ENCODE measurements at places on chromosomes 6 and 20. TPM values are rescaled to one million over a fixed set of nuclear protein-coding genes. Genes with fewer than 3 reads are reported as not detected.

The PTK7 gene
- 0.76 TPM for polyA plus RNA-seq

The PPP1R14C gene
- polyA plus RNA-seq, result not detected

The COL21A1 gene
- polyA plus RNA-seq, result 0.48 TPM

The HLA-DQA2 gene
- polyA plus RNA-seq, result 0.32 TPM

The EBF4 gene
- polyA plus RNA-seq, result 2.6 TPM

The NKAIN4 gene
- not detected for polyA plus RNA-seq

The SLC17A2 gene
- polyA plus RNA-seq, result 26.2 TPM

The CPNE5 gene
- 0.24 TPM for polyA plus RNA-seq

The HCK gene
- polyA plus RNA-seq, result 7.7 TPM

The CTCFL gene
- not detected for polyA plus RNA-seq

GRCh38 chr6:23775127-23775526 lies 350.9 kb upstream of the NRSN1 start:
- no peak overlapping the region for H3K27ac ChIP-seq
- no peaks in the 10 kb centered on the region for H3K36me3 ChIP-seq
- DNase-seq, result no peak
- no peaks in the 10 kb centered on the region for H3K27me3 ChIP-seq
- no peaks in the 10 kb centered on the region for H3K4me1 ChIP-seq

- peak overlapping the region; percentile 22 for H3K27ac ChIP-seq
- peaks cover 6% of the 10 kb centered on the region for H3K36me3 ChIP-seq
- no peaks in the 10 kb centered on the region for H3K27me3 ChIP-seq
- no peak for DNase-seq
- peaks cover 14% of the 10 kb centered on the region for H3K4me1 ChIP-seq
These were observed 2.6 kb downstream of the CST3 start for GRCh38 chr20:23634985-23635767.

DNA sequence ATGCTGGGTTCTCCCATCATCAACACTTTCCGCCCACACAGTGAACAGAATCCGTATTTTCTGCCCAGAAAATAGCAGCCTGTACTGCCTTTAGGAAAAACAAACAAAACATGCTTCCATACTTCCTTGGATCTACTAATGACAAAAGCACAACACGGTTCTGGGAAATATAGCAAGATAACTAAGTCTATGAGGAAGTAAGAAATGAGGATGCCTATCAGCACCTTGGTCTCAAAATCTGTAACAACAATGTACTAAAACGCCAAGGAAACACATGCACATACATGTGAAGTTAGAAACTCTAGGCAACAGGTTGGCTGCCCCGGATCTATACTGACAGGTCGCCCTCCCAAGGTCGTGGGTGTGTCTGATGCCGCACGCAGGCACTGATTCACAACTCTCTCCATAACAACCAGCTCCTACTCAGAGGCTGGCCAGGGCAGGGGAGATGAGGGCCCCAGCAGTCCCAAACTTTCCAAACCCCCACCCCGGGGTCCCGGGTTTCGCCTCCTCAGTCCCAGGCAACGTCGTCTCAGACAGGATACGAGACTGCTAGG lies 710 bp downstream of the BTBD9 start:
- H3K27me3 ChIP-seq, result no peaks in the 10 kb centered on the region
- no peaks in the 10 kb centered on the region for H3K36me3 ChIP-seq
- peaks cover 24% of the 10 kb centered on the region for H3K4me1 ChIP-seq
- peak overlapping the region; percentile 97 for H3K4me3 ChIP-seq
- DNase-seq, result no peak

GRCh38 chr6:46799657-46800056 lies 6.5 kb downstream of the MEP1A start:
- no peak for DNase-seq
- H3K36me3 ChIP-seq, result no peaks in the 10 kb centered on the region
- H3K27me3 ChIP-seq, result no peaks in the 10 kb centered on the region
- H3K4me3 ChIP-seq, result no peak overlapping the region

DNA sequence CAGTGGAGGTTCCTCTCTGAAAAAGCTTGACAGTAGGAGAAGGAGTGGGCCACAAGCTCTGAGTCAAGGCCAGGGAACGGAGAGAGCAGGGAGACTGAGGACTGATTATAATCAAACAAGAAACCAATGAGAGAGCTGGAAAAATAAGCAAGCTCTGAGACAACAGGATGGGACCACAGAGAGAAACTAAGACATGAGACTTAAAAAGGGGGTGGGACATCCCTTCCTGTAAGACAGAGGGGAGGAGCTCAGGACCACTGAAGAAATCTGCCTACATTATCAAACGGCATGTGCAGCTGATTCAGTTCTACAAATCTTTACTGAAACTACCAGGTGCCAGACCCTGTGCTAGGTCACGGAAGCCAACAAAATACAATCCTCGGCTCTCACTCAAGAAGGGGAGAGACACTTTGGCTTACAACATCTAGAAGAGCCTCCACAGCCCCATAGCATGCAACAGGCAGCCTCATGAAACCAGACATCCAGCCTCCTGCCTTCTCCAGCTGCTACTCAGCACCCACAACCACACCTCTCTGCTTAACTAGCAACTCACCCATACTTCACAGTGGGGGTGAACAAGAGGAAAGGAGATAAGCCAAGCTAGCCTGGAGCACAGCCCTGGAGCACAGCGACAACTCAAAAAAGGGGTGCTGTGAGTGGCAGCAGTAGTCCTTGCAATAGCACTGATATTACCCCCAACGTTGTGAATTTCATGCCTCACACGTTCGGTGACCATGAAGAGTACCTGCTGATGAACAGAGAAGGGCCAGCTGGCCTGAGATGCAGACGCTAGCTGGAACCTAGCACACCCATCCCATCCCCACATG lies 39.1 kb upstream of the ANKRD60 start:
- no peak for DNase-seq
- no peaks in the 10 kb centered on the region for H3K4me1 ChIP-seq
- H3K36me3 ChIP-seq, result no peaks in the 10 kb centered on the region
- H3K27ac ChIP-seq, result no peak overlapping the region

DNA sequence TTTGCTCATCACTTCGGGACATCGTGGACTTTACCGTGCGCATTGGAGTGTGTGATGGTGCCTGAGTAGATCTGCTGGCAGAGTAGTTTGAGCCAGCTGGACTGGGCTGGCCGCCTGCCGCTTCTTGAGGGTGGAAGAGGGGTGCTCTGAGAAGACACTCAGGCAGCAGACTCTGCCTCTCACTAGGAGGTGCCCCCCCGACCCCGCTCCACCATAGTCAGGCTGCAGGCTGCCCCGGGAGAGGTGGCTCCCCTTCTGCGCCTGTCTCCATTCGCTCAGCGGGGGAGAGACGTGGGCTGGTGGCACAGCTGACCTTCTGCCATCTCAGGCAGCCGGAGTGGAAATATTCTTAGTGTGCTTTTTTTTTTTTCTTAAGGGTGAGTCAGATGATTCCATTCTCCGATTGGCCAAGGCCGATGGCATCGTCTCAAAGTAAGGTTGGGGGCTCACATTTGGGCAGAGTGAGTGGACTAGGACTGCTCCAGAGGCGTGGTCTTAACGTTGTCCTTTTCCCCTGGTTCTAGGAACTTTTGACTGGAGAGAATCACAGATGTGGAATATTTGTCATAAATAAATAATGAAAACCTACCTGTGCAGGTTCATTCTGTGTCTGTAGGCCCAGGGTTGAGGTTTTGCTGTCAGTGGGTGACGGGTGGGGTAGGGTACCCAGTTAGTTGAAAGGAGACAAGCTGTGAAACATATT lies 1.2 kb downstream of the RPS21 start:
- no peak overlapping the region for H3K27ac ChIP-seq
- H3K4me1 ChIP-seq, result peaks cover 8% of the 10 kb centered on the region
- no peaks in the 10 kb centered on the region for H3K36me3 ChIP-seq
- no peak for DNase-seq
- H3K4me3 ChIP-seq, result peak overlapping the region; percentile 85
- no peaks in the 10 kb centered on the region for H3K27me3 ChIP-seq

DNA sequence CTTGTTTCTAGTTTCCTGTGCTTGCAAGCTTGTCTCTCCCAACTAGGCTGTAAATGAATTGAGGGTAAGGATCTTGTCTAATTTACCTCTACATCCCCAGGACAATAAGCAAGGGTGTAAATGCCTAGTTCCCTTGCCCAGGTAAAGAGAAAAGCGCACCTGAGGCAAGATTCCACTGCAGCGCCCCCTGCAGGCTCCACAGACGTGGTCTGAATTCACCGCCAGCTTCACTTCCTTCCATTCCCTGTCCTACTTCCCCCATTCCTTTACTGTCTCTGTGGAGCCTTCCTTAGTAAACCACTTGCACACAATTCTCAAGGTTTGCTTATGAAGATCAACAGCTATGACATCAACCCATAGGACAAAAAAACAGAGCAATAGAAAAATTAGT lies 42.3 kb downstream of the ANKEF1 start:
- H3K4me3 ChIP-seq, result no peak overlapping the region
- H3K4me1 ChIP-seq, result no peaks in the 10 kb centered on the region

DNA sequence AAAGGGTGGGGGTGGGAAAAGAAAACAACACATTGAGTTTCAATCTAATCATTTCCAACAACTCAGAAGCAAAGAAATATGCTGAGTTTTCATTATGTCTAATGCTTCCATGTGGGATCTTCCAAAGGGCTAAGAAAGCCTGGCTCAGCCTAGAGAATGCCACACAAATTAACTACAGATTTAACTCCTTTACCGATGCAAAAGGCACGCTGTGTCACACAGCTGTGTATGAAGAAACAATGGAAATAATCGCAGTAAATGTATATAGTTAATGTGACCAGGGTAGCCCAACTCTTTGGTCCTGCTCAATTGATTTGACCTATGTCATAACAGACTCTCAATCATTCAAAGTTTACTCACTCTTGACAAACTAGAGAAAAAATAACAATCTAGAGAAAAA lies 17.8 kb downstream of the B4GALT5 start:
- H3K27ac ChIP-seq, result peak overlapping the region; percentile 41
- H3K36me3 ChIP-seq, result peaks cover 1% of the 10 kb centered on the region
- H3K4me1 ChIP-seq, result peaks cover 60% of the 10 kb centered on the region
- no peak overlapping the region for H3K4me3 ChIP-seq

- DNase-seq, result no peak
- H3K4me3 ChIP-seq, result no peak overlapping the region
- H3K4me1 ChIP-seq, result no peaks in the 10 kb centered on the region
- peaks cover 3% of the 10 kb centered on the region for H3K27me3 ChIP-seq
- H3K27ac ChIP-seq, result no peak overlapping the region
- no peaks in the 10 kb centered on the region for H3K36me3 ChIP-seq
These were observed 122.0 kb upstream of the ID4 start for GRCh38 chr6:19715167-19715551.

DNA sequence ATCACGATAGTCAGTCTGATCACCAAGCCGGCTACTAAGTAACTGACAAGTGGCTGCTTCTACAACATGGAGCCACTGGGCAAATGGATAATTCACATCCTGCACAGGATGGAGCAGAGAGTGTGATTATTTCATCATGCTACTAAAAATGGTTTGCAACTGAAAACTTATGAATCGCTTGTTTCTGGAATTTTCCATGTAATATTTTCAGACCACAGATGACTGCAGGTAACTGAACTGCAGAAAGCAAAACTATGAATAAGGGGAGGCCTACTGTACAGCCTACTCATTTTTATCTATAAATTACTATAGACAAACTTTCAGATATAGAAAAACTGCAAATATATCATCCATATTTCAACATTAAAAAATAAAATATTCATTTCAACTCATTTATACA lies 91.5 kb downstream of the EPB41L2 start:
- peaks cover 5% of the 10 kb centered on the region for H3K4me1 ChIP-seq
- DNase-seq, result no peak
- H3K27me3 ChIP-seq, result no peaks in the 10 kb centered on the region

DNA sequence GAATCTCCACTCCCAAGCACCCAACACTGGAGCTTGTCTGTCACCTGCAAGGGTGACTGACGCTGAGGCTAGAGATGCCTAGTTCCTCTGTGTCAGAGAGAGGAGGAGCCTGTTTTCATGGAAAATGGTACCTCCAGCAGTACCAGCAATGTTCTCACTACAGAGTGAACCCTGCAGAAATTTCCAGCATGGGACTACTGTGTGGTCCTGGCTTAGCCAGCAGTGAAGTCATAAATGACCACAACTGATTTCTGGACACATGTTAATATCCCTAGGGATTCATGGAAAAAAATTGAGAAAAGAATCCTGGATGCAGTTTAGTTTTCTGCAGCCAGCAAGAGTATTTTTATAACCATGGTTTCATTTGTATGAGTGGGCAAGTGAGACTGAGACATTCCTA lies 468.1 kb downstream of the CD83 start:
- no peaks in the 10 kb centered on the region for H3K4me1 ChIP-seq
- no peak overlapping the region for H3K27ac ChIP-seq
- H3K4me3 ChIP-seq, result no peak overlapping the region
- no peaks in the 10 kb centered on the region for H3K27me3 ChIP-seq

DNA sequence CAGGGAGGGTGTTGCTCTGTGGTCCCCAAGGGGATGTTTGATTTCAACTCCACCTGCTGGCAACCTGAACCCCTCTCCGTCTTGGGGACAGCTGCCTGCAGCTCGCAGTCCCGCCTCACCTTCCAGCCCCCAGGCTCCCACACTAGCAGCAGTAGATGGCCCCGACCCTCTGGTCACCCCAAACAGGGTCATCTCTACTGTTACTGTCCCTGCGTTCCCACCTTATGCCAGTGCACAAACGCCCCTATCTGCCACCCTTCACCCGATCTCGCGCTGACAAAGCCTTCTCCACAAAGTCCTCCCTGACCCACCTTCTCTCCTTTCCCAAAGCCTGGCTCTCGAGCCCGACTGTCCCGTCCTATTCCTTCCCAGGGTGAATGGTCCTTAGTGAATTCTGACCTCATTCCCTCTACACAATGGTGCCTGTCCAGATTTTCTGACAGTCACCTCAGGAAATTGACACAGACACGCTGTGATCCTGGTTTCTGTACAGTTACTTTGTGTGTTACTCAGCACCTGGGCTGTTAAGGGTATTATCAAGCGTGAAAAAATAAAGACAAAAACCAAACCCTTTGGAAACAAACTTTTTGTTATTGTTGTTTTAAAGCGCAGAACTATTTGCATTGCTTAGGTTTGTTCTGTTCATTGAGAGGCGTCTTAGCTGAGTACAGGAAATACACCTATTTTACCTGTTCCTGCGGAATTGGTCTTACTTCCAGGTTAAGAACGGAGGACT lies 728 bp downstream of the FUT9 start:
- no peak overlapping the region for H3K27ac ChIP-seq
- peaks cover 4% of the 10 kb centered on the region for H3K4me1 ChIP-seq
- H3K27me3 ChIP-seq, result no peaks in the 10 kb centered on the region
- no peaks in the 10 kb centered on the region for H3K36me3 ChIP-seq

DNA sequence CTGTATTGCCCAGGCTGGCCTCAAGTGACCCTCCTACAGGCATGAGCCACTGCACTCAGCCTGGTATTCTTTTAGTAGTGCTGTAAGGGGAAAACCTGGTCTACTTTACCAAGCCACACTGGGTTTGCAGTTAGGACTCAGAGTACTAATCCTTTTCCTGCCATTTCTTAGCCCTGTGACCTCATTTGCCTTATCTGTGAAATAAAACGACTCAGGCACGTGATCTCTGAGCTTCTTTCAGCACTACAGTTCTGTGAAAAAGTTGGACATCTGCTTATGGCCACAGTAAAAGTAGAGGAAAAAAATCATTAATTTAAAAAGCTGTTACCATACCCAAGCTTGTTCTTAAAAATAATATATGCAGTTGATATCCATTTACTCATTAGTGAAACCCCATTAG lies 1007.5 kb downstream of the KIF16B start:
- no peak overlapping the region for H3K4me3 ChIP-seq
- DNase-seq, result no peak
- H3K4me1 ChIP-seq, result no peaks in the 10 kb centered on the region
- no peaks in the 10 kb centered on the region for H3K27me3 ChIP-seq
- H3K36me3 ChIP-seq, result no peaks in the 10 kb centered on the region
